ENCODE measurements at places on chromosomes 5 and 9. TPM values are rescaled to one million over a fixed set of nuclear protein-coding genes. Genes with fewer than 3 reads are reported as not detected.

GRCh38 chr5:35032356-35032755, 15.4 kb downstream of the AGXT2 start:
- no peak overlapping the region for H3K27ac ChIP-seq
- no peak overlapping the region for H3K4me3 ChIP-seq
- H3K27me3 ChIP-seq, result peaks cover 13% of the 10 kb centered on the region
- DNase-seq, result no peak
- H3K36me3 ChIP-seq, result no peaks in the 10 kb centered on the region

- H3K27ac ChIP-seq, result no peak overlapping the region
- H3K36me3 ChIP-seq, result no peaks in the 10 kb centered on the region
- peaks cover 28% of the 10 kb centered on the region for H3K27me3 ChIP-seq
- peaks cover 23% of the 10 kb centered on the region for H3K4me1 ChIP-seq
- no peak overlapping the region for H3K4me3 ChIP-seq
These were observed 57.3 kb downstream of the GADD45G start for GRCh38 chr9:89661956-89662717.

DNA sequence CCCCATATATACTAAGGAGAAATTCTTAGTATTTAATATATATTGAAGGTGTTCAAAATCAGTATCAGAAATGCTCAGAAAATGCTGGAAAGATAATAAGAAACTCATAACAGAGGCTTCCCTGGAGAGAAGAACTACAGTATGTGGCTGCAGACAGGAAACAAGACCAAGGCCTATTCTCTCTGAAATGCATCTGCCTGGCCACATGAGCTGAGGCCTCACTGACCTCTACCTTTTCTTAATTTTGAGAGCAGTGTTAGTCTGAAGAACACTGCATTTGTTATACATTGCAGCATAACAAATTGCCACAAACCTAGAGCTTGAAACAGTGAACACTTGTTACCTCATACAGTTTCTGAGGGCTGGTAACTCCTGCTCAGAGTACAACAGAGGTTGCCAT, 133.4 kb upstream of the SPEF2 start:
- no peak overlapping the region for H3K4me3 ChIP-seq
- peaks cover 4% of the 10 kb centered on the region for H3K27me3 ChIP-seq
- peaks cover 8% of the 10 kb centered on the region for H3K36me3 ChIP-seq
- no peak overlapping the region for H3K27ac ChIP-seq
- DNase-seq, result no peak

- H3K27me3 ChIP-seq, result peaks cover 8% of the 10 kb centered on the region
- no peaks in the 10 kb centered on the region for H3K36me3 ChIP-seq
- H3K27ac ChIP-seq, result no peak overlapping the region
- peak; percentile 26 for DNase-seq
- no peak overlapping the region for H3K4me3 ChIP-seq
- H3K4me1 ChIP-seq, result peaks cover 19% of the 10 kb centered on the region
These were observed 110.3 kb upstream of the PTCH1 start for GRCh38 chr9:95626885-95627558.

Gene STC2
- 23.8 TPM for total RNA-seq

Gene TRIO
- total RNA-seq, result 8.3 TPM

Gene PLPP6
- 9.6 TPM for total RNA-seq

GRCh38 chr5:72647806-72648205, 140.6 kb upstream of the ZNF366 start:
- no peak overlapping the region for H3K4me3 ChIP-seq
- DNase-seq, result no peak
- H3K27ac ChIP-seq, result no peak overlapping the region

DNA sequence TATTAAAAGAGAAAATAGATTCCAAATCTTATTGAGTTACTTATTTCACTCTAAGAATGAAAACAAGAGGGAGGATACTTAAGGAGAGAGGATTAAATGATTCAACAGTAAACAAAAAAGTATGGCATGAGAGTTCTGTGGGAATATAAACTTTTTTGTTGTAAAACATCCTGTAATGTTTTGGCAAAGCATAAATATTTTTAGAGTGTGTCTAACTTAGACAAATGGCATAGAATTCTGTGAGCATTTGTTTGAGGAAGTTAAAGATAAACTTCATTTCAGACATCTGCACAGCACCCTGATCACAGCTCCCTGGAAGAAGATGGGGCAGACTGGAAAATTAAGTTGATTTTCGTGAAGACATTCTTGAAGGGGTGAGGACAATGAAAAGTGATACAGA, 246.8 kb upstream of the HAPLN1 start:
- no peaks in the 10 kb centered on the region for H3K4me1 ChIP-seq
- DNase-seq, result no peak
- H3K27ac ChIP-seq, result no peak overlapping the region
- no peaks in the 10 kb centered on the region for H3K36me3 ChIP-seq

Gene INSL6
- not detected for total RNA-seq

DNA sequence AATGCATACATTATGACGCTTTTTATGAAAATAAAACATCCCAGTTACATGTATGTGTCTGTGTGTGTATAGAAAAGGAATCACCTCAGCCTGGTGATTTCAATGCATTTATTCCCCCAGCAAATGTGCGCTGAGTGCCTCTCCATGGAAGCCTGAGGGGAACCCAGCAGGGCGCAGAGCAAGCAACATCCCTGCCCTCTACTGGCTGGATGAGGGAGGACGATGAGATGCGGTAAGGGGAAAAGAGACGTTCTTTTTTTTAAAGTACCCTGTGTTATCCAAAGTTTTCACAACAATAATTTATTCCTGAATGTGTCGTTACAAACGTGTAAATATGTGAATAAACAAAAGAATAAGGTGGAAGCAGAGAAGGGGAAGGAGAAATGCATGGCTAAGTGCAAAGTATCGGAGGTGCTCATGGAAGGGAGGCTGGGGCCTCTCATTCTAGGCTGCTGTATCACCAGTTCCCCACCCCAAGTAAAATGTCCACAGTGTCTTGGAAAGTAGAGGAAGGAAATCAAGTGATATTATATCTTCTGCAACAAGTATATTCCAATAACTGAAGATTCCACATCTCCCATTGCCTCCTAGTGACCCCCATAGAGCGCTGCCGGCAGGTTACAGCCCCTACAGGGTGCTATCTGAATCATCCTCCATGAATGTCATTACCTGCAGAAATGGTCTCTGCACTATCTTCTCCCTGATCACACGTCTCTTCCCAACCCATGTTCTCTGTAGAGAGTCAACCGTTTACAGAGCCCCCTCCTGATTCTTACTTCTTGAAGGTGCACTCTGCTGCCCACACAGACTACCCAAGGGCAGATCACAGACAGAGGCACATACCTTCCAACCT, 13.0 kb upstream of the ABLIM3 start:
- H3K4me3 ChIP-seq, result no peak overlapping the region
- no peak for DNase-seq
- no peak overlapping the region for H3K27ac ChIP-seq
- H3K4me1 ChIP-seq, result no peaks in the 10 kb centered on the region

Gene PCDHB11
- not detected for total RNA-seq

Gene SPATA31C1
- total RNA-seq, result not detected

Gene TPRN
- total RNA-seq, result 8.5 TPM

Gene TOR1B
- total RNA-seq, result 30.8 TPM

GRCh38 chr9:109319626-109320241, 1.1 kb downstream of the EPB41L4B start:
- H3K27me3 ChIP-seq, result peaks cover 66% of the 10 kb centered on the region
- H3K36me3 ChIP-seq, result no peaks in the 10 kb centered on the region
- no peak for DNase-seq
- peaks cover 12% of the 10 kb centered on the region for H3K4me1 ChIP-seq

GRCh38 chr5:122327110-122327509, 15.1 kb downstream of the SNCAIP start:
- no peaks in the 10 kb centered on the region for H3K36me3 ChIP-seq
- no peaks in the 10 kb centered on the region for H3K27me3 ChIP-seq
- no peak overlapping the region for H3K27ac ChIP-seq
- no peaks in the 10 kb centered on the region for H3K4me1 ChIP-seq
- no peak overlapping the region for H3K4me3 ChIP-seq

Gene KLHL3
- 3.6 TPM for total RNA-seq

Gene FAM221B
- not detected for total RNA-seq

DNA sequence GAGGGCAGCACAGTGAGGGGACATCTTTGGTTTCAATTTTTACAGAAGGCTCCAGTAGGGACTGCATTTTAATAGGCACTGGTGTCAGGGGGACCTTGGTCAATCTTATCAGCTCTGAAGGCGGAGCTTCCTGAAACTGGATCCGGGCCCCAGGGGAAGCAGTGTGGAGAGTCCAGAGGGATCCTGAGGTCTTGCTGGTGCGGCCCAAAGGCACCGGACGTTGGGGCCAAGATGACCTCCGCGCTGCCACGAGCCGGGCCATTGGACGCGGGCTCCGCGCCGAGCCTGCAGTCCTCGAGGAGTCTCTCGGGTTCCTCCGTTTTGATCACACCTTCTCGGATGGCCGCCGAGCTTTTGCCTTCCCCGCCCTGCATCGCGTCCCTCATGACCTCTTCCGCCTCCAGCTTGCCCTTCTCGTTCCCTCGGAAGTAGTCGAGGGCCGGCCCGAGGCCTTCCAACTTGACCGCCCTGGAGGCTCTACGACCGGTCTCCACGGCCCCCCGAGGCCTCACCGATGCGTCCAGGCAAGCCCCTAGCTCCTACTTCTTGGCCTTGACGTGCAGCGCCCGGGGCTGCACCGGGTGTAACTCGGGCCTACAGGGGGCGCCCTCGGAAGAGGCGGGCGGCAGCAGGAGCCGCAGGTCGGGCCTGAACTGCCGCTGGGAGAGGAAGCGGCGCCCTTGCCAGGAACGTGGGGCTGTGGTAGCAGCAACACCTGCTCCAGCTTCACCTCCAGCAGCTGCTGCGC, 18.8 kb downstream of the C5orf52 start:
- H3K27ac ChIP-seq, result no peak overlapping the region
- peaks cover 1% of the 10 kb centered on the region for H3K27me3 ChIP-seq
- no peak overlapping the region for H3K4me3 ChIP-seq
- peak; percentile 38 for DNase-seq
- peaks cover 5% of the 10 kb centered on the region for H3K36me3 ChIP-seq

DNA sequence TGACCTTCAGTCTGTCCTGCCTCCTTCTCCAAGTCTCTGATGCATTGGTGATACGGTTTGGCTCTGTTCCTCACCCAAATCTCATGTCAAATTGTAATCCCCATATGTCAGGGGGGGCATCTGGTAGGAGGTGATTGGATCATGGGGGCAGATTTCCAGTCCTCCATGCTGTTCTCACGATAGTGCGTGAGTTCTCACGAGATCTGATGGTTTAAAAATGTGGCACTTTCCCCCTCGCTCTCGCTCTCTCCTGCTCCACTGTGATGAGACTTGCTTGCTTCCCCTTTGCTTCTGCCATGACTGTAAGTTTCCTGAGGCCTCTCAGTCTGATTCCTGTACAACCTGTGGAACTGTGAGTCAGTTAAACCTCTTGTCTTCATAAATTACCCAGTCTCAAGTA, 14.7 kb upstream of the ANKRD34B start:
- H3K36me3 ChIP-seq, result no peaks in the 10 kb centered on the region
- H3K27me3 ChIP-seq, result peaks cover 7% of the 10 kb centered on the region
- H3K4me1 ChIP-seq, result no peaks in the 10 kb centered on the region
- H3K27ac ChIP-seq, result no peak overlapping the region
- DNase-seq, result no peak

Gene SEMA6A
- total RNA-seq, result 0.13 TPM

- H3K27ac ChIP-seq, result no peak overlapping the region
- H3K4me3 ChIP-seq, result no peak overlapping the region
- no peak for DNase-seq
- peaks cover 61% of the 10 kb centered on the region for H3K36me3 ChIP-seq
- no peaks in the 10 kb centered on the region for H3K4me1 ChIP-seq
- H3K27me3 ChIP-seq, result no peaks in the 10 kb centered on the region
These were observed 34.9 kb downstream of the TARS1 start for GRCh38 chr5:33475706-33476105.

DNA sequence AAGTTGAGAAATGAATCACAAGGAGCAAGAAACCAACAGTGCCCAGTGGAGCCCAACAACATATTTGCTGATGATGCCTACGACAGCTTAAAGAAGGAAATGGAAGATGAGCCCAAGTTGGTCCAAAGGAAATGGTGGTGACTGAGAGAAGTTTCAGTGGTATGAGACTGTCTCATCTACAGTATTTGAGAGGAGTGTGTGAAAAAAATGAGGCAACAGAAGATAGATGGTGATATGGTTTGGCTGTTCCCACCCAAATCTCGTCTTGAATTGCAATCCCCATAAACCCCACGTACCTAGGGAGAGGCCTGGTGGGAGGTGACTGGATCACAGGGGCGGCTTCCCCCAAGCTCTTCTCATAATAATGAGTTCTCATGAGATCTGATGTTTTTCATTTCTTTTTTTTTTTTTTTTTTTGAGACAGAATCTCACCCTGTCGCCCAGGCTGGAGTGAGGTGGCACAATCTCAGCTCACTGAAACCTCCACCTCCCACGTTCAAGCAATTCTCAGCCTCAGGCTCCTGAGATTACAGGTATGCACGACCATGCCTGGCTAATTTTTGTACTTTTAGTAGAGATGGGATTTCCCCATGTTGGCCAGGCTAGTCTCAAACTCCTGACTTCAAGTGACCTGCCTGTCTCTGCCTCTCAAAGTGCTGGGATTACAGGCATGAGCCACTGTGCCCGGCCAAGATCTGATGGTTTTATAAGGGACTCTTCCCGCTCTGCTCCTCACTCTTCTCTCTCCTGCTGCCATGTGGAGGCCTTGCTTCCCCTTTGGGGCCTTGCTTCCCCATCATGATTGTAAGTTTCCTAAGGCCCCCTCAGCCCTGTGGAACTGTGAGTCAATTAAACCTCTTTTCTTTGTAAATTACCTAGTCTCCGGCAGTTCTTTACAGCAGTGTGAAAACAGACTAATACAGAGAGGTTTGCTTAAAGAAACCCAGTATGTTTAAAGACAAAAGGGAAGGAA, 30.2 kb downstream of the EFCAB9 start:
- H3K36me3 ChIP-seq, result peaks cover 68% of the 10 kb centered on the region
- H3K27me3 ChIP-seq, result peaks cover 2% of the 10 kb centered on the region
- H3K4me1 ChIP-seq, result peaks cover 38% of the 10 kb centered on the region

DNA sequence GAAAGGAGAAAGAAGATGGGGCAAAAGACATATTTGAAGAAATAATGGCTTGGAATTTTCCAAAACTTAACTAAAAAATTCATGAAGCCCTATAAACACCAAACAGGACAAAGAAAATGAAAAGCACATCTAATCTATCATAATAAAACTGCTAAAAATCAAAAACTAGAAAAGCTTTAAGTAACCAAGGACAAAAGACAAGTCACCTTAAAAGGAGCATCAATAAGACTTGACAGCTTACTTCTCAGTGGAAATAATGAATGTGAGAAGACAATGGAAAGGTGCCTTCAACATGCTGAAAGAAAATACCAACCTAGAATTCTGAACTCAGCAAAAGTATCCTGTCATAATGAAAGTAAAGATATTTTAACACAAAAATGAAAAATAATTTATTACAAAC, 27.0 kb downstream of the GTF3C4 start:
- no peak overlapping the region for H3K27ac ChIP-seq
- H3K27me3 ChIP-seq, result peaks cover 6% of the 10 kb centered on the region

GRCh38 chr5:143213231-143213850, 190.1 kb downstream of the NR3C1 start:
- H3K27ac ChIP-seq, result peak overlapping the region; percentile 53
- peaks cover 46% of the 10 kb centered on the region for H3K4me1 ChIP-seq
- H3K27me3 ChIP-seq, result peaks cover 2% of the 10 kb centered on the region
- DNase-seq, result no peak
- H3K4me3 ChIP-seq, result no peak overlapping the region
